Stimulated activated CD4-positive, alpha-beta T cell treated with anti-CD3 and anti-CD28 coated beads, Interleukin-1b, Interleukin-23, amount 100 ng/mL, for 24 hours (primary cell): ENCODE measurements at places on chromosomes 5 and 9.

DNA sequence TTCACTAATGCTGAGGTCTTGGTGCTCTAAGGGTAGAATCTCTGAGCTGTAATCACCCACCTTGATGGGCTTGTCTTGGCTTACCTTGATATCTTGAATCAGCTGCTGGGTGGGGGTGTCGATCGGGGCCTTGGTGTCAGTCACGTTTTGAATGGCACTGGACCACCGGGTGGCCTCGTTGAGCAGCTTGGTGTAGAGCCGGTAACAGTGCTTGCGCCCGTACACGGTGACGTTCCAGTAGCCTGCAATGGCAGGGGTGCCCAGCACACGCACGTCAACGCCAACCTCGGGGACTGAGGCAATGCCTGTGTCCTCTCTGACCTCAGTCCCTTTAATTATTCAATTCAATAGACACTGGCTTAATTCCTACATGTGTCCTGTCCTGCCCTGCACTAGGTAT is 63.1 kb upstream of the RETREG1 start:
- no peak for DNase-seq

DNA sequence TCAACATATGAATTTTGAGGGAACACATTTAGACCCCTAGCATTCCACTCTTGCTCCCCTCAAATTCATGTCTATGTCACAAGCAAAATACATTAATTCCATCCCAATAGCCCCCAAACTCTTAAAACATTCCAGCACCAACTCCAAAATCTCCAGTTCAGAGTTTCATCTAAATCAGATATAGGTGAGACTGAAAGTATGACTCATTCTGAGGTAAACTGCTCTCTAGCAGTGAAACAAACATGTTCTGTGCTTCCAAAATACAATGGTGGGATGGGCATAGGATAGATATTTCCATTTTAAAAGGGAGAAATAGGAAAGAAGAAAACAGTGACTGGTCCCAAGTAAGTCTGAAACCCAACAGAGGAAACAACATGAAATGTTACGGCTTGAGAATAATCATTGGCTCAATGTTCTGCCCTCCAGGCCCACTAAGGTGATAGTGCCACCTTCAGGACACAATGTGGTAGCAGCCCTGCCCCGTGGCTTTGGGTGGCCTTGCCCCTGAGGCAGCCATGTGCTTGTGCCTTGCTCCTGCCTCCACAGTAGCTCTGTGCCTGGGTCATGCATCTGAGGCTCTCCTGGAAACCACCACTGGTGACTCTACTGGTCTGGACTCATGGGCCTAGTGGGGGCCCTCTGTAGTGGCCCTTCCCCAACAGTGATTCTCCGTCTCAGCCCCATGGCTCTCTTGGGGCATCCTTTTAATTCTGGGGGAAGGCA is 36.4 kb upstream of the IPPK start:
- DNase-seq = no peak

GRCh38 chr5:2701592-2701991 is 49.9 kb downstream of the IRX2 start:
- DNase-seq = no peak

DNA sequence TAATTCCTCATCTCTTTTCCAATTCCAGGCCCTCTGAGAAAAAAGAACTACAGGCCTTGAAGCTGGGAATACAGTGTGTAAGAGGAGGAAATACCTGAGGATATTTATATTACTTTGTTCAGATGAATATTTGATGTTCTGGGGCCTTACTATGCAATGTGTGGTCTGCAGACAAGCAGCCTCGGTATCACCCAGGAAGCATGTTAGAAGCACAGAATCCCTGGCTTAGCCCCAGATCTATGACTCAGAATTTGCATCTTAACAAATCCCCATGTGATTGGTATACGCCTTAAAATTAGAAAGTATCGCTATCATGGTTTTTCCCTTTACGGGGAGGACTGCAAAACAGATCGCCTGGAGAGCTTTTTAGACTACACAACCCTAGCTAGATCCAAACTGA is 121.0 kb downstream of the JAKMIP2 start:
- DNase-seq = no peak

DNA sequence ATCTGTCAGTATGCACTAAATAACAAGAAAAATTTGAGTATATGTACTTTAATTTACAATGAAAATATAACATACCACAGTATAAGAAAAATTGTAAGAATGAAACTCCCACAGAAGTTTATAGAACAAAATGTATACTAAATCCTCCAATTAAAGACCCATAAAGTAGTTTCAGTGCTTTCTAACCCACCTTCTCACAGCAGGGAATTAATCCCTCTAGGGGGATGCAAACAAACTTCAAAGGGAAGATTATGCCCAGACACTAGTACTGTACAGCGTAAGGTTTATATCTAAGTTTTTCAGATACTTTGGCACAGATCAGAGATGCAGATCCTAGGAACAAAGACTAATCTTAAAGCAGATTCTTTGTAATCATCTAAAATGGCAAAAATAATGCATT is 57.2 kb downstream of the DENND1A start:
- no peak for DNase-seq

GRCh38 chr5:23675456-23675855 is 168.0 kb downstream of the PRDM9 start:
- no peak for DNase-seq

DNA sequence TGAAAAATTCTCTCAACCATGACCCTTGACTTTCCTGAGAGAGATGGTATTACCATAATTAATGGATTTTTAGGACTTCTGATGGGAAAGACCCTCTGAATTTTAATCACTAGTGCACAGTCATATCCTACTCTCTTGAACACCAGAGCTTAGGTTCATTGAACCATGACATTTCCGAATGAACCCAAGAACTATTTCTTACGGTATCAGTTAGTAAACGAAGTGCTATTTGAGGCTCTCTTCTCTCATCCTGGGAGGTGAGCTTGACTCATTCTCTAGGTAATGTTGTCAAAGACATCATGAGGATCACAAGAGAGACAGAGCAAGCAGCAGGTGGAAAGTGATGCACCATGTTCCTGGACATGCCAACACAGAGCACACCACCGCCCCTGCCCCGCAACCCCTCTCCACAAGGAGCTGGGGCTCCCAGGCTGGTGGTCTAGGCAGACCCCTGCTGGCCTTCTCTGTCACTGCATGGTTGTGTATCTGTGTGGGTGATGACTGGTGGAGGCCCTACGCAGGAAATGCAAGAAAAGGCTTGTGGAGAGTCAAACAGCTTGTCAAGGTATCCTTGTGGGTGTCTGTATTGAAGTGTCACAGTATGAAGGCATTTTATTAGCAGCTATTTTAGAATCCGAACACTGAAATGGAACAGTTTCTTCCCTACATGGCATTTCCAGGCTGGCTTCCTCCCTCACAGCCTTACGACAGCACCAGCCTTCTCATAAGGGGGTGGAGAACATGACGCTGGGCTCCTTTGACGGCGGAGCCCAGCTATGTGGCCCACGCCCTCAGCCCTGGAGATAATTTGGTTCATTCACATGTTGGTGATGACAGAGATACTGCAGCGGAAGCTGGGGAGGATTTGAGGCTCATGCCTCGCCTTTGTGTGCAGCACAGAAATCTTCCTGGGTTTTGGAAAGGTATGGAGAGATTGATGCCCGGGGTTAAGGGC is 297.6 kb downstream of the NTRK2 start:
- DNase-seq = no peak

- no peak for DNase-seq
Observed at GRCh38 chr5:137313526-137314175, 185.5 kb downstream of the SPOCK1 start.

GRCh38 chr5:94240993-94241651 is 377.3 kb downstream of the KIAA0825 start:
- no peak for DNase-seq

DNA sequence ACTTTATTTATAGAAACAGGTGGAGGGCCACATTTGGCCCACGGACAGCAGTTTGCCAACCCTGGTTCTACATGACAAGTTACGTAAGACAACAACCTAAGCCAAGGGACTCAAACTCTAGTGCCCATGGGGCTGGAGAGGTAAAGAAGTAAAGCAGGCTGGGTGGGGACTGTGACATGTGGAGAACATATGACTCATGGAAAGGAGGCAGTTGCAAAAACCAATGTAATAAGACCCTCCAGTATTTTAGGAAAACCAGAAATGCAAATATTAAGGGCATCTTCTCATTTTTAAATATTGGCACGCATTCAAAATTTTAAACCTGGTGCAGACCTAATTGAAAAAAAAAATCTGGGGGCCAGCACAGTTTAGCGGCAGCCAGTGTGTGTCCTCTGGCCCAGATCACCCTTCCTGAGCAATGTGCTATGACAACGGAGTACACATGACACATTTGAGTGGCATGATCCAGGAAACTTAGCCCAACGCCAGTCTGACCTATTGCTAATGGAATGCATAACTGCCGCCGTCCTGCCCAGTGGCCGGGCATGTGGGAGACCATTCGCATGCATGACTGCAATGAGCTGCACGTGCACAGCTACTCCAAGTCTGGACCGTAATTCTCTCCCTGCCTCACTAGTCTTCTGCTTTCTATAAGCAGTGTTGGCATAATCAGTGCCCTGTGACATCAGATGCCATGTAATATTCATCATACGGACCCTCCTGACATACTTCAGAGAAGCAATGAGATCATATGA is 97.2 kb downstream of the SH3TC2 start:
- no peak for DNase-seq

- DNase-seq = no peak
Observed at GRCh38 chr9:113309204-113309813, 6.1 kb upstream of the RNF183 start.

DNA sequence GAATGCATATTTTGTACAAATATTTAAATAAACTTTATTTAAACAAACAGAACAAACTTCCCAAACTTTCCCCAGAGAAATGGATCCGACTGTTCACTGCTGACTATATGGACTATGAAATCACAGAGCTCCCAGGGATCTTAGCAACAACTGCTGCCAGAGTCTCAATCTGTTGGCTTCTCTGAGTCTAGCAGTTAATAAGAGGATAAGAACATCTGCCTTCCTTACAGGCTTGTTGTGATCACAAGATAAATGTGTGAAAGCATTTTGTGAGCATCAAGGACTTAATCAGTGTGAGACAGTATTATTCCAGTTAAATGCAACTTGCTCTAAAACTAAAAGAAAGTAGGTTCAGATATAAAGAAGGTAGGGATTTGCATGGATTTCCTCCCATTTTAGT is 31.4 kb upstream of the MYOT start:
- DNase-seq = no peak

DNA sequence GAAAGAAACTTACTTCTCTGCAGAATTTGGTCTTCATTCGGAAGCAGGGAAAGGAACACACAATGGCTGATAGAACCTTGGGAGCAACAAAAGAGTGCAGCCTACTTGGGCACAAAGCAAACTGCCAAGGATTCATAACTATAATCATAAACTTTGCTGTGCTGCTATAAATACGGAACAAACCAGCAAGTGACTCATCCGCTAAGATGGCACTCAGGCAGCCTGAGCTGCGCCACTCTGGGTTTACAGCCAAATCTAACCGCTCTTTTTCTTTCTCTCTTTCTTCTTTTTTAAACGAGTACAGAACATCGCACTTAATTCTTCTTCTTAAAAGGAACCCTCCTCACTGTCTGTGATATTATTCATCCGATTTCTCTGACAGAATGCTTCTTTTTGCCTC is 81.1 kb downstream of the PTPN3 start:
- DNase-seq = no peak

GRCh38 chr5:50934343-50934742 is 267.9 kb downstream of the PARP8 start:
- no peak for DNase-seq

- no peak for DNase-seq
Observed at GRCh38 chr5:174425964-174426290, 298.5 kb upstream of the MSX2 start.

DNA sequence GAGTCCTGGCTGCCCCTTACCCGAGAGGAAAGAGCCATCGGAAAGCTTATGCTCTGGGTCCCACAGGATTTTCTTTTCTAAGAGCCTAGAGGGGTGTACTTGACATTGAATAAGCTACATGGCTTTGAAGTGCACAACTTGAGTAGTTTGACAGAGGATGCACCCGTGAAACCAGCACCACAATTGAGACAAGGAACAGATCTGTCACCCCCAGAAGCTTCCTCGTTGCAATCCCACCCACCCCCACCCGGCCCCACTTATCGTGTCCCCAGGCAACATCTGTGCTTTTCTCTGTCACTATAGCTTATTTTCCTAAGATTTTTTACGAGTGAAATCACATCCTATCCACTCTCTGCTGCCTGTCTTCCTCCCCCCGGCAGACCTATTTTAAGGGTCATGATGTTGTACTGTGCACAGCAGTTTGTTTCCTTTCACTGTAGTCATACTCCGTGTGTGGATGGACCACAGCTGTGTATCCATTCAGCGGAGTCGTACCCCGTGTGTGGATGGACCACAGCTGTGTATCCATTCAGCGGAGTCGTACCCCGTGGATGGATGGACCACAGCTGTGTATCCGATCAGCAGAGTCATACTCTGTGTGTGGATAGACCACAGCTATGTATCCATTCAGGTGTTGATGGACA is 8.8 kb upstream of the FCN2 start:
- no peak for DNase-seq

DNA sequence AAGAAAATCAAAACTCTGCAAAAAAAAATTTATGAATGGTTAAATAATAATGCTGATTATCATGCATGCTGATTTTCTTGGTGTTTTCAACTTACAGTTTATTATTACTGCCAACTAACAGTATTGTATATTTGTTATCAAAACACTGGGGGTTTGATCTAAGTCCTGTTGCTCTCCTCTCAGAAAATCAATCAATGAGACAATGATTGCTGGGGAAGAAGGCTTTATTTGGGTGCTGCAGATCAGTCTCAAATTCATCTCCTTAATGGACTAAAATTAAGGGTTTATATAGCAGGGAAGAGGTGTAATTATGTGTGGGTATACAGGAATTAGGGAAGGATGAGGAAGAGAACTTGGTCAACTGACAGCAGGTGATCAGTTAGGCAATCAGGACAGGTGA is 565.5 kb upstream of the CDH6 start:
- no peak for DNase-seq

GRCh38 chr9:76720245-76720644 is 44.0 kb upstream of the PCA3 start:
- no peak for DNase-seq

DNA sequence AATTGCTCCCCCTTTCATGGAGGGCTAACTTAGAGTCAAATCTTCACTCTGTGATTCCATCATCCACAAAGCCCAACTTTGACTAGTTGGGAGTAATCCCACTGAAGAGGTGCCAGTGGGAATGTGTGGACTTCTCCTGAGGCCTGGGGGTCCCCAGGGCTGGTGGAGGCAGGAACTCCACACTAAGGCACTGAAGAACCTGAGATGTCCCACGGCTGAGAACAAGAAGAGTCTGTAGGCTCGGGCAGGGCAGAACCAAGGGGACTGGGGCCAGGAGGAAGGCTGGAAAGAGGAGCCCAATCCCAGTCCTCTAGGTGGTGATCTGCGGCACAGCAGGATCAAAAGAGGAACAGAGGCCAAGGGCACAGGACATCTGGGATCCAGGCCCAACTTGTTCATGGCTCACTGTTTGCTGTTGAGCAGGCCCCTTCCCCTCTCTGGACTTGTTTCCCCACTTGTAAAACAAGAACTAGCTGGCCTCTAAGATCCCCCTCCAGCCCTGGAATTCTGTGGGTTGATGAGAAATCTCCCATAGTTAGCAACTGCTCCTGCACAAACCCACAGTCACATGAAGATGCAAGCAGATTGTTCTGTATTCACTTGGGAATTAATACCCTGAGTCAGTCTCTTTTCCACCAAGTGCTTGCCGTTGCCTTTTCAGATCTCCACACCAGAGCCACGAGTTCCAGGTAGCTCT is 32.7 kb upstream of the ALDH1B1 start:
- no peak for DNase-seq
